ENCODE measurements at places on chromosomes 7 and 10.

GRCh38 chr7:81789406-81790119 is 19.7 kb upstream of the HGF start:
- DNase-seq = no peak

GRCh38 chr7:104791080-104791479 is 222.9 kb upstream of the KMT2E start:
- no peak for DNase-seq

GRCh38 chr7:106588422-106589197 is 72.3 kb downstream of the CCDC71L start:
- no peak for DNase-seq

GRCh38 chr10:788796-789748 is 99.6 kb upstream of the DIP2C start:
- no peak for DNase-seq

DNA sequence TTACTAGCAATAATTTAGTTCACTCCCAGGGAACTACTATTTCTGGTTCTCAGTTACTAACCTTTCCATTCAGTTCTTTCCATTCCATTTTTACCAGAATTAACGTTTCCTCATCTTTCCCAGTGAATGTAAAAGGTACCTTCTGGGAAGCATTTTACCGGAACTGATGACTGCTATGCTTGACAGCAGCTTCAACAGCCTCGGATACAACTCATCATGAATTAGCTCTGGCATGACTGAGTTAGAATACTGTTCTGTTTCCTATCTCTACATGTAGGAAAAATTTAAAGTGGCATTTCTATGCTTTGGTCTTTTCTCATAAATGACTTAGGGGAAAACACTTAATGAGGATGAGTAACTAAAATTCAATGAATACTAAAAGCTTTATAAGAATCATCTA is 18.6 kb downstream of the TAS2R41 start:
- no peak for DNase-seq

GRCh38 chr10:78542141-78542489 is 508.5 kb downstream of the RPS24 start:
- DNase-seq = no peak

- DNase-seq = no peak
Observed at GRCh38 chr7:150322833-150323681, at the start of the genes ACTR3C and LRRC61. Gene ACTR3C (minus strand): TSS chr7:150323545. CDS start chr7:150295296, 28,249 bp downstream. Gene LRRC61 (plus strand): TSS chr7:150323355. CDS start chr7:150336862, 13,507 bp downstream.

DNA sequence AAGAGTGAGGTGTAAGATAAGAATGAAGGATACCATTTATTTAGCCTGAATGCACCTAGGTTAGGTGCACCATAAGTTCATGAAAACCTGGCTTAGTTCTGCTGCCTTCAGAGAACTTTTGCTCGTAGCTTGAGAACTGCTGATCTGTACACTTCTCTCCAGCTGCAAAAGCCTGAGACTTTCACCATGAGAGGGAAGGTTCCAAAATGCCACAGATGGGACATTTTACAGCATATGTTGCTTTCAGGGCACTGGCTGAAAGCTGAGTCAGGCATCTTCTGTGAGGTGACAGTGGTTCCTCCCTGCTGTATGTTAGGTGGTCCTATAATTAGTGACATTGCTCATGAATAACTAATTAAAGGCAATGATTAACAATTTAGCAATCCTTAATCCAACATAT is 298.3 kb downstream of the GALNT17 start:
- no peak for DNase-seq

- peak; percentile 11 for DNase-seq
Observed at GRCh38 chr7:36967387-36967786, 243.1 kb upstream of the AOAH start.

- DNase-seq = no peak
Observed at GRCh38 chr7:116548506-116548905, 23.7 kb downstream of the CAV1 start.

GRCh38 chr10:103525901-103526300 is 32.4 kb downstream of the NEURL1 start:
- DNase-seq = no peak

DNA sequence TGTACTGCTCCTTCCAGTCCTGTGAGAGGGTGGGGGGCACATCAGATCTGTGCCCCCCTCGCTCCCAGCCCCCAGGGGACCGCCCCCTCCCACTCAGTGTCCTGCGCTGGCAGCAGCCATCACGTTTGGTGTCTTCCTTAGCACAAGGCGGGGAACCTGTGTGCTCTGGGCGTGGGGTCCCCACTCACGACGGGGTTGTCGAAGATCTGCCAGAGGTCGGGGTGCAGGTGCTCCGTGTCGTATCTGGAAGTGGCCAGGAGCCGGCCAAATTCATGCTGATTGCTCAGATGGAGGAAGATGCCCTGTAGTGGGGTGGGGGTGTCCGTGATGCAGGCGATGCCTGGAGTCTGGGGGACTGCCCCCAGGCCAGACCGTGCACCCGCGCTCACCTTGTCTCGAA is 7.2 kb downstream of the PLOD3 start:
- no peak for DNase-seq

- DNase-seq = no peak
Observed at GRCh38 chr10:84293574-84294016, 34.8 kb upstream of the CCSER2 start.

GRCh38 chr7:149690688-149691446 is 82.5 kb downstream of the ZNF467 start:
- DNase-seq = no peak

DNA sequence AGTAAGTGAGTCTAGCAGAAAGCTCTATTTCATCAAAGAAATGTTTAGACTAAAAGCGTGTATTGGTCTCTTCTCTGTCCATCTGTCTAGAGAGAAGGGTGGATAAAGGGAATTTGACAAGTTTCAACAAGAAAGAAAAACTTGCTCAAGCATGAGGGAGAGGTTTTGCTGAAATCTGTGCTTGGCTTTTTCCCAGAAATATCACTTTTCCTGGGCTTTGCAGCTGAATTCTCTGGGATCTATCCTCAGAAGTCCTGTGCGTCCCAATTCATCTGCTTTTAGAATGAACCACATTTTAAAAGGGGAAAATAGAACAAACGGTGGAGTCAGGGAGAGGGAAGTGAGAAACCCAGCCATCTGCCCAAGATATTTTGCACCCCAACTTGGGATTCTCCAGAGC is 59.6 kb upstream of the CELF2 start:
- no peak for DNase-seq

Data from hematopoietic multipotent progenitor cell treated with erythropoietin and hydrocortisone succinate and interleukin-3 and kit ligand, for 17 days (in vitro differentiated cells).